ENCODE measurements at places on chromosomes 6 and 20.

DNA sequence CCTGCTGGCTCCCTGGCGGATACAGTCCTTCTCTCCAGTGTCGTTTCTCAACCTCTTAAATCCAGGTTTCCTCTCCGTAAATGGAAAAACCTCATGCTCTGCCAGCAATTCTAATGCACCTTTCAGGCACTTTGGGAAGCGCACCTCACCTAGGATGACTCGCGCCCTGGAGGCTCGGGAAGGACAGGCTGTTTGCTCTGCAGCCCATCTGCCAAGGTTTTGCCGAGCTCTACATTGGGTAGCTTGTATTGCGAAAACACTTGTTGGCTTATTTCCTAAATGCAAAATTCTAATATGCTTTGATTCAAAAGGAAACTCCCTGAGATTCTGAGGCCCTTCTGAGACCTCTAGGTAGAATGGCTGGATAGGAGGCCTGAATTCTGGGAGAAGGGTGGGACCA lies 102.6 kb upstream of the MLN start:
- DNase-seq: no peak

- DNase-seq: no peak
Measured at GRCh38 chr6:24753545-24753944, 21.2 kb upstream of the GMNN start.

GRCh38 chr6:163146036-163146435 lies 268.5 kb upstream of the QKI start:
- DNase-seq: no peak

GRCh38 chr6:73003302-73003701 lies 222.0 kb downstream of the KHDC1L start:
- no peak for DNase-seq

DNA sequence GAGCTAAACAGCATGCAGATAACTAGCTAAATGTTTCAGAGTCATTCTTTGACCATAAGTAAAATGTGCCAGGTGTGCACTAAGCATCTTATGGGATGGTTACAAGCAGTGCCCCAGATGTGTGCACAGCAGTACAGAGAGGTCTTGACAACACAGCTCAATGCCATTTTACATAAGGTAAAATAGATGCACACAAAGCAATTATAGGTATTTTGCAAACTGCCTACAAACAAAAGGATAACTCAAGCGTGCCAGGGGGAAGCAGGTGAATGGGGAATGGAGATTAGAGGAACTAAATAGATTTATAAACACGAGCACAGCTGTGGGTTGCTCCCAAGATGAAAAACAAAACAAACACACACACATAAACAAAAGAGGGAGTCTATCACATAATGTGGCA lies 64.8 kb downstream of the SLC2A10 start:
- DNase-seq: no peak

- DNase-seq: no peak
Measured at GRCh38 chr6:31888276-31889258, 8.9 kb downstream of the EHMT2 start.

GRCh38 chr20:62508641-62509051 lies 32.9 kb upstream of the GATA5 start:
- no peak for DNase-seq

DNA sequence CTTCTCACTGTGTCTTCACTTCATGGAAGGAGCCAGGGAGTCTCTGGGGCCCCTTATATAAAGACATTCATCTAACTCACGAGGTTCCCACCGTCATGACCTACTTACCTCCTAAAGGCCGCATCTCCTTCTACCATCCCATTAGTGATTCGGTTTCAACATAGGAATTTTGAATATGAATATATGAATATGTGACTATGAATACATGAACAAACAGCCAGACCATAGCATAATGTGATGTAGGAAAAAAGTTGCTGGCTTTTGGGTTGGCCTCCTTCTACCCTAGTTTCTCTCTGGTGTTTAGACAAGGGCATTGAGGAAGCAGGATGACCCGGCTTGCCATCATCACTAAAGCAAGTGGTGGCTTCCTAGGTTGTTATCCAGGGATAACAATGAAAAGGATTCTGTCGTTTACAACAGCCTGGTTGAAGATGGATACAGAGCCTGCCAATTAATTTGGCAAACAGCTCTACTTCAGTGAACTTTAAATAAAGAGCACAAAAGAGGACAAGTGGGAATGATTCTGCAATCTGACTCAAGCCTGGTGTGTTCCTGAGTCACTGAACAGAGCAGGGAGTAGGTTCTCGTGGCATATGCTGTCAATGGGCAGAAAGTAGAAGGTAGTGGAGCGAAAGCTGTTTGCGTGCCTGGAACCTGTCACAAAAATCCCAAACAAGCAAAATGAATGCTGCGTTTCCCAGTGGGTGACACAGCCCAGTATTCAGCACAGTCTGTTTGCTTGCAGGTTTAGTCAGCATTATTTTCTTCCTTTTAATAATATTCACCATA lies 44.0 kb upstream of the DOK5 start:
- DNase-seq: no peak

GRCh38 chr20:2687514-2687913 lies 5.1 kb upstream of the EBF4 start:
- DNase-seq: no peak

- DNase-seq: no peak
Measured at GRCh38 chr6:125474061-125474460, 172.3 kb upstream of the HDDC2 start.

- DNase-seq: no peak
Measured at GRCh38 chr20:11379257-11380011, 538.3 kb upstream of the BTBD3 start.

- DNase-seq: no peak
Measured at GRCh38 chr6:142871910-142872331, 73.1 kb downstream of the HIVEP2 start.

Data from KG1 (cell line).